T-helper 22 cell (primary cell): ENCODE measurements at places on chromosomes 12 and 14.

GRCh38 chr12:48045061-48045846 is 41.0 kb upstream of the COL2A1 start:
- no peak for DNase-seq

DNA sequence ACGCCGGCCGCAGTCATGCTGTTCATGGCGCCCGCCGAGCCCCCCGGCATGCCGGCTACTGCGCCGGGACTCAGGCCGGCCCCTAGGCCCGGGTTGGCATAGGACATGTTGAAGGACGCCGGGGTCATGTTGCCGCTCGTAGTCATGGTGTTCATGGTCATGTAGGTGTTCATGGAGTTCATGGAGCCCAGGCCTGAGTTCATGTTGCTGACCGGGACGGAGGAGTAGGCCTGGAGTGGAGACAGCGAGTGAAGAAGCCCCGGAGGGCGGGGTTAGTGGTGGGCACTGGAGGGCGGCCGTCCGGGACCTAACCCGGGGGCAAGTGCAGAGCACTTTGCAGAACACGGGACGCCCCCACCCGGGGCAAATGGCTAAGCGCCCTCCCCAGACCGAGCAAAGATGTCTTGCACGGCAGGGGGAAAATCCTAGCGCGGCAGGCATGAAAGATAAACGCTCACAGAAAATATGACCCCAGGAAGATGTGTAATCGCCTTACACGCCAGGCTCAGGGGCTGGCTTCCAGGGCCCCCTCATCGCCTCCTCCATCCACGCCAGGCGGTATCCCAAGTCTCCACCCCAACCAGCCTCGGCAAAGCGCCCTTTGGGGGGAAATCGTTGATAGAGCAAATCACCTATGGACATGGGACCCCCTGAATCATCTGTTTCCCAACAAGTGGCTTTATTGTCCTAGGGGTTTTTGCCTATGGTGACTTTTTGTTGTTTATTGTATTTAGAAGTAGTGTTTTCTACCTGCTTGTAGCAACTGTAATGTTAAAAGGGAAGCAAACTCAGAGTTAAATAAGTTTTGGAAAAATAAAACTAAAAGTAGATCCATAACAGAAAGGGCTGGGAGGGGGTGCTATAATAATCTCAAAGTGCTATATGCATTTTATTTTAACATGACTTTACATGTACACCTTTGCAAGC is 2.3 kb downstream of the FOXA1 start:
- no peak for DNase-seq

- DNase-seq = no peak
Measured at GRCh38 chr12:4037747-4038312, 164.6 kb upstream of the PARP11 start.

DNA sequence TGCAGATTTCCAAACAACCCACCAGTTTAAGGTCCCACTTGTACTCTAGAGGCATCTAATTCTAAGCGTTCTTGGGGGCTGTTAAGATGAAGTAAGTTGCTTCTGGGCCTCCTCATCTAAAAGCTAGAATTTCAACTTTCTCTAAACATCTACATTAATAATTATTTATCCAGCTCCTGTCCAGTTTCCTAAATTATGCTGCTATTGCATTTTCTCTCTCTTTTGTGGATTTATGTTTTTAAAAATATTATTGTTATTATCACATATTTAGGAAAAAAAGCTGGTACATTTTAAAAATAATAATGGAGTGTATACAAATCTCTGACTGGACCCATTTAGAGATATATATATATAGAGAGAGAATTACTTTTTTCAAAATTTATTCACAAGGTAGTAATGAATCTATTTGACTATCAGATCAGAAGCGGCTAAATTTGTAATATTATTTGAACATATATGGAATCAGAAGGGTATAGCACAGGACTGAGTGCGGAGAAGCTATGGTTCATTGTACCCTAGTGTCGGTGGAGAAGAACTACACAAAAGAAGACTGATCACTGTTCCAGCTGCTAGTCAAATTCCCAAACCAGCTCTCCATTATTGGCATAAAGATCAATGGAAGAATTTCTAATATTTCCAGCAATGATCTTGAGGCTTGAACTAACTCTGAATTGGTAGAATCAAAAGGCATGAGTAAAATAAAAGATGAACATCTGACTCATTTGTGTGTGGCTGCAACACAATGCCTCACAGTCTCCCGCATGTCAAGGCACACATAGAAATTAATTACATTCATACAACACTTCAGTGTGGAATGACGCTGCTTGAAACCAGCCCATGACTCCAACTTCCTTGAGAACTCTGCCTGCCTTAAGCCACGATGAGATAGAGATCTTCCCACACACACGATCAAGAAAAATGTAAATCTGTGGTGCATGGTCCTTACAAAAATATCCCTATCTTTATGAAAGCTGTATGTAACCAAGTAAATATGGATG is 433.4 kb upstream of the OR4E1 start:
- no peak for DNase-seq

- no peak for DNase-seq
Measured at GRCh38 chr12:32828120-32828519, 68.5 kb downstream of the PKP2 start.

DNA sequence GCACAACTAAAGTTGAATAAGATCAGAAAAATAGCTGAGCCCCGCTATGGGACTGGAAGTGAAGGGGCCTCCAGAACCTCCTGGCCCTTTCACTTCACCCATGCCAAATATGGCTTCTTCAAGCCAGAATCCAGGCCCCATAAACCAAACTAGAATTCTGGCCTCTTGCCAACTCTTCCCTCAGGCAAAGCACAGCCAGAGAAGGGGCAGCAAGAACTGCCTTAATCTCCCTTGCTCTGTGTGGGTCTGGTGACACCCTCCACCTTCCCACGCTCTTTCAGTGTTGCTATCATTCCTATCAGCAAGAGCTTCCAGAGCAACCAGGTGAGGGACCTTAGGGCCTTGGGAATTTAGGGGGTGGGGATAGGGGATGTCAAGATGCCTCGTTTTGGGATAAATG is 3.1 kb upstream of the PNMA1 start:
- DNase-seq = no peak
